Stimulated activated CD8-positive, alpha-beta memory T cell treated with anti-CD3 and anti-CD28 coated beads, Interleukin-7, amount 100 ng/mL, for 24 hours (primary cell): ENCODE measurements at places on chromosomes 12 and 14.

DNA sequence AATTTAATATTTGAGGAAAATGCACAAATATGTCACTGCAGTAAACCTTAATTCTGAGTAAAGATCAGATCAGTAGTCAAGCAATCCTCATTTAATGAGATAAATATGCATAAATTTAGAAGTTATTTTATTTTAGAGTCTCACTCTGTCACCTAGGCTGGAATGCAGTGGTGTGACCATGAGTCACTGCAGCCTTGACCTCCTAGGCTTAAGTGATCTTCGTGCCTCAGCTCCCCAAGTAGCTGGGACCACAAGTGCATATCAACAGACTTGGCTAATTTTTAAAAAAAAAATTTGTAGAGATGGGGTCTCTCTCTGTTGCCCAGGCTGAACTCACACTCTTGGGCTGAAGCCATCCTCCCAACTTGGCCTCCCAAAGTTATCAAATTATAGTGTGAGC is 41.3 kb downstream of the LMO3 start:
- no peak for DNase-seq

DNA sequence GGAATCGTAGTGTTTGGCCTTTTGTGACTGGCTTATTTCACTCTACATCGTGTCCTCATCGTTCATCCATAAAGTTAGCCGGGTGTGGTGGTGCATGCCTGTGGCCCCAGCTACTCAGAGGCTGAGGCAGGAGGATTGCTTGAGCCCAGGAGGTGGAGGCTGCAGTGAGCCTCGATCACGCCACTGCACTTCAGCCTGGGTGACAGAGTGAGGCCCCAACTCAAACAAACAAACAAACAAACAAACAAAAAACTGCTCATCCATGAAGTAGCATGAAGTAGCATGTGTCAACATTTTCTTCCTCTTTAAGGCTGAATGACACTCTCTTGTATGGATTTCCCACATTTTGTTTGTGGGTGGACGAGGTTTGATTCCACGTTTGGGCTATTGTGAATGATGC is 44.0 kb upstream of the MEG3 start:
- DNase-seq, result no peak

- no peak for DNase-seq
Observed at GRCh38 chr12:67484791-67485480, 163.6 kb upstream of the DYRK2 start.

DNA sequence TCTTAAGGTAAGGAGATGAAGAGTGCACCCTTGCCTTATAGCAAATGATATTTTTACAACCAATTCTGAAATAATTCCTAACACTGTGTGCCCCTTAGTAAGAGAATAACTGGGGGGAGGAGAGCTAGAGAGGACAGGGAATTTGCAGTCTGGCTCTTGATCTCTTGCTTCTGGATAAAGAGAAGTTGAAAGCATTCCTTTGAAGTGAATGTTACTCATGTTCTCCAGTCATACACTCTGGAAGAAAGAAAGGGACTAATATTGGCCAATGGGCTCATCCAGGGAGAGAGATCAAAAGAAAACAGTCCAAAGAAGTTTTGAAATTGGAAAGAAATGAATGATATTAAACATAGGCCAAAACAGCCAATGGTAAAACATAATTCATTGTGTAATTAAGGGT is 25.3 kb downstream of the C12orf75 start:
- DNase-seq, result no peak

DNA sequence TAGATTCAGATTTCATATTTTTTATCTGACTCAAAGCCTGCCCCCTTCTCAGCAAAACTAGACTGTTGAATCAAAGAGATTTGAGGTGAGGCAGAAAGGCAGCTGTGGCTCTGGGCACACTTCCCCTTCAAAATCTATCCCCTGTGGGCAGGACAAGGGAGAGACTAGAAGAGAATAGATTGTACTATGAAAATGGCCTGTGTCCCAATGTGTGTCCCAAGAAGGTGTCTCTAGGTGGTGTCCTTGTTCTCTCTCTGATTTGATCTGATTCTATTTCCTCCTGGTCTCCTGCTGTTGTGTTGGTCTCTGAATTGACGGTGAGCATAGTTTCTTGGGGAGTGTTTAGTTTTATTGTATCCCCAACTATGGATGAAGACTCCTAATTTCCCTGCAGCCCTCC is 565.8 kb upstream of the ATP2B1 start:
- no peak for DNase-seq

DNA sequence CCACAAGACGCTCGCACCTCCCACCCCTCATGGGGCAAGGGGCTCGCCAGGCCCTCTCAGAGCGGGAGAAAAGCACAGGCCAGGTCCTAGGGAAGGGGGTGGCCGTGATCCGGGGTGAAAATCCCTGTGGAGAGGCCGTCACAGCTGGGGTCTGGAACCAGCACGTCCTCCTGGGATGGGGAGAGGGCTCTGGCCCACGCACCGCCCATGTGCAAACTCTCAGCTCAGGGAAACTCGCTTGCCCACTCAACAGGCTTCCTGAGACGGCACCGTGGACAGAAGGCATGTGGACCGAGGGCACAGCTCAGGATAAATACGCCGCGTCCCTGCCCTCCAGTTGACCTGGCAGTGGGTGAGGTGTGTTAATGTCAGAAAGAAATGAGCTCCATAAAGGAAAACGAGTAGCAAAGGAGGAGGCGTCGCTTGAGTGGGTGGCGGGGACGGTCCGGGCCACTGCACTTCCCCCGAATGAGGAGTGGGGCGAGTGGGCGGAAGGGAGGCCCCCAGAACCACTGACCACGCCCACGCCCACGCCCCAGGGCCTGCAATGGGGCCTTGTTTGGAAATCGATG is 57.6 kb upstream of the GALNT9 start:
- DNase-seq, result no peak

DNA sequence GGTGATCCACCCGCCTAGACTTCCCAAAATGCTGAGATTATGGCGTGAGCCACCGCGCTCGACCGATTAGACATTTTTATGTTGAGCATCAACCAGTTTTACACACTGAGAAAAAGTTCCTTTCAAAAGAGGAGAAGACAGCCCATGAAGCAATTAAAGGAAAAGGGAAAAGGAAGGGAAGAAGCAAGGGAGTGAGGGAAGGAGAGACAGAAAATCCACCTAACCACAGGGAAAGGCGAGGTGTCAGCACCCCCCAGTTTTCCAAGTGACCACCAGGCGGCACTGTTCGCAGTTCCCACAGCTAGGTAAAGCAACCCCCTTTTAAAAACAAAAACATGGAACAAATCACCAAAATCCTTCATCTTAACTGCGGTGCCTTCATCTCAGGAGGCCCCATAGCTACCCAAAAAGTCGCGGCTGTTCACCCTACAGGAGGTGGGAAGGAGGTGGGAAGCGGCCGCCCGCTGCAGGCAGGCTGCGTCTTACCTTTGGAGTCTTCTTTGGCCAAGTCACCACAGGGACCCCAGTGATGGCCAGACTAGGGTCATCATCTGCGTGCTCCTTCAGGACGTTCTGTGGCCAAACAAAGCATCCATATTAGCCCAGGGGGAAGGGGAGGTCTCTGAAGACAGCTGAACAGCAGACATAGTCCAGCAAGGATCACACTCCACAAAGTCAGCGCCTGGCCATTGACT is 86.6 kb downstream of the KDM2B start:
- peak; percentile 44 for DNase-seq

GRCh38 chr12:56021889-56022497 is 1.1 kb downstream of the IKZF4 start:
- DNase-seq, result no peak

GRCh38 chr14:31137214-31137889 is 70.2 kb downstream of the HECTD1 start:
- no peak for DNase-seq

- DNase-seq, result no peak
Observed at GRCh38 chr12:64010069-64010686, 165.7 kb downstream of the SRGAP1 start.

DNA sequence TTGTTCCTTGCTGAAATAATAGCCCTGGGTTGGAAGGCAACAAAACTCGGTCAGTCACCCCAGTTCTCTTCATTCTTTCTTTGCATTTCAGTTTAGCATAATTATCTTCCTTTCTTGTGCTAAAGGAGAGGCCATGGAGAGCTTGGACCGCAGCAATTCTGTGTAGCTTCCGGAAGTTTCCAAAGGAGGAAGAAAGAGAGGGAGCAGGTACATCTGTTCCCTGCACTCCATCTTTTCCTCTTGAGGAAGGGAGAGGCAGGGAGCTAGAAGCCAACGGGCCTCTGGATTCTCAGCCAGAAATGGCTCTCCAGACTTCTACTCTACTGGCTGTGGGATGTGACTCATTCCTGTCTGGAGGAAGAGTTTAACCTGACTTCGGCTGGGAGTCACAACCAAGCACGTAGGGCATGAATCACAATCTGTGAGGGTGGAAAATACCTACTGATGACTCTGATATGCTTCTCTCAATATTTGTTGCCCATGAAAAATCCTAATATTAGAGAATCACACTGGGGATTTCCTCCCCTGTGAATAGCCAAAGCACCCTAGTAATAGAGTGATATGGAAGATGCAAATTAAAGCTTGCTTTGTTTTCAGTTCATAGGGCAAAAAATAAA is 17.0 kb downstream of the ANO6 start:
- no peak for DNase-seq

GRCh38 chr14:52314595-52315354 is 663 bp downstream of the PTGER2 start:
- DNase-seq, result no peak

- no peak for DNase-seq
Observed at GRCh38 chr14:69719501-69719951, 47.4 kb upstream of the SRSF5 start.

DNA sequence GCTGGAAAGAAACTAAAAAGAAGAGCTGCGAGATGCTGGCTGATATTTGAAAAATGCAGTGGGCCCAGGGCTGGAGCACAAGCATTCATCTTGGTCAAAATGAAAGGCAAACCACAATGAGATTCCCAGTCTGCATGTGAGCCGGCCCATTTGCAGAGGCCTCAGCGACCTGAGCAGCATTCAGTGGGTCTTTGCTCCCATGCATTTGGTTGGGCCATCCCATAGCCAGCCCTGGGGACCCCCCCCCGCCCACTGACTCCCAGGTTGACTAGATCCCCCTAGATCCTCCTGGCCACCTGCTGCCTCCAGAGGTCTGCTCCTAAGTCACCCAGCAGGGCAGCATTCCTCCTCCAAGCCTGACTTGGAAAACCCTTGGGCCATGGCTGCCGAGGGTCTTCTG is 59.8 kb downstream of the PRMT8 start:
- DNase-seq, result no peak

GRCh38 chr12:128745772-128746689 is 77.7 kb downstream of the SLC15A4 start:
- no peak for DNase-seq

- DNase-seq, result no peak
Observed at GRCh38 chr12:30286345-30286926, 409.2 kb downstream of the IPO8 start.

DNA sequence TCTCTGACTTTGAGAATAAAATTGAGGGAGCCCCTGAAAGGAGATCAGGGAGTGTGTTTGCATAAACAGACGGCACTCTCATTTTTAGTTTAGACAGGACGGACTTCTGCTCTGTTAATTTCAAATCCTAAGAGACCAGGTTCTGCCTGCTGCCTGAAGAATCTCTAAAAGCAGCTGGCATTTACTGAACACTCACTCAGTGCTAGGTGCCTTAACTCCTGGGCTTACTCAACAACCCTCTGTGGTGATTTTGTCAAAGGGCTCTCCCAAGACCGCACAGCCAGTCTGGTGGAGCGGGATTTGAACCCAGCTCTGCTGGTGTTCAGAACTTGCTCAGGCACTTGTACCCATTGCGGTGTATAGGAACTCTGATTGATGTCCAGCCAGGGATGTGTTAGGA is 2.2 kb downstream of the ORAI1 start:
- no peak for DNase-seq

- DNase-seq, result no peak
Observed at GRCh38 chr12:94326234-94326633, 133.4 kb downstream of the CEP83 start.

DNA sequence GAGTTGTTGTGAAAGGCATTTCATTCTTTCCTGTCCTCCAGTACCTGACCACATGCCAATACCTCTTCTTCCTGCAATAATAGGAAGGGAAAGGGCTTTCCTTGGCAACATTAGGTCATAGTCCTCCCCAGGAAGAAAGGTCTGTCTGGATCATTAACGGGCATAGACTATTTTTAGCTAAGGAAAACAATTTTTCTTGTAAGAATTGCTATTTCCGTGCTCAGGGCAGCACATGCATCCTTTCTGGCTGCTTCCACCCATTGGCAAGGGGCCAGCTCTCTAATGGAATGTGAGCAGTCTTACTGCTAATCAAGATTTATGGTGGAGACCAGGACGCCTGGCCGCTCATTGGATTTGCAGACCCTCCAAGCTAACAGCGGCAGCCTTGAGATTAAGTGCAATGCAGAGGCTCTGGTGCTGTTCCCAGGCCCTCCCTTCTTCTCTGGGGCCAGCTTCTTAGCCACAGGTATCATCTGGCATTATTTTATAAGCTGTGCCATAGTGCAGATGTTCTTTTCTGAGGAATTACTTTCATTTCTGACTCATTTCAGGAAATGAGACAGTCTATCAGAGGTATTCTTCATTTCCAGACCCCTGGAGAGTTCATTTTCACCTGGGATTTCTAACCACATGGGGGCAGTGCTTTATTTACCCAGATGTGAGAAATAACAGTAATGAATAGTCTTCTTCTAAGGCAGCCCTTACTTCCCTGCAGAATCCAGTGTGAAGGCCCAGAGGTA is 52.9 kb downstream of the ANO6 start:
- no peak for DNase-seq

DNA sequence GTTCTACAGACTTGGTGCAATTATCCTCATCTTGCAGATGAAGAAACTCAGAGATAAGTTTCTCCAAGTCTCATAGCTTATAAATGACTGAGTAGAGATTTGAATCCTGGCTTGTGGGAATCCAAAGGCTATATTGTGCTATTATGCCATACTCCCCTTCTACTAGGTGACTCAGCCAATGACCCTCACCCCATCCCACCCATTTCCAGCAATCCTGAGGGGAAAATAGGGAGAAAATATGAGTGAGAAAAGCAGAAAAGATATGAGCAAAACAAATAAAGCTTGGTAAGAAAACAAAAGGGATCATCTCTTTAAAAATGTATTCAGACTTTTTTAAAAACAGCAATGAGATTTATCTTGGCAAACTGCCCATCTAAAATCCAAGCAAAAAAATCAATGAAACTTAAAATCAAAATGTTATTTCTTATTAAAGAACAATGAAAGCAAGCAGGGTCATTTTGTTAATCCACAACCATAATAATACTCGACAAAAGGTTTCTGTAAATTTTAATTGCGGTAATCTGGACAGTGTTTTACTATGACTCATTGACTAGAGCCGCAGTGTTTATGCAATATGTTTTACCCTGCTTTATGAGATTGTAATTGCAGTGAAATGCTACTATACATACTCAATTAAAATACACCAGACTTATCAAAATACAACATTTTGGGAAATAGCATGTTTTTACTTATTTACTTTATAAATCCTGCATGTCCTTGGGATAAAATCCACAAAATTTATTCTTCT is 13.1 kb upstream of the LGR5 start:
- DNase-seq, result no peak

GRCh38 chr14:101482066-101482465 is 79.2 kb upstream of the DIO3 start:
- DNase-seq, result no peak
